CD4-positive, alpha-beta T cell treated with Interleukin-17A for 4 hours (primary cell): ENCODE measurements at places on chromosomes 7 and 10.

GRCh38 chr10:11712744-11713143, 29.4 kb upstream of the ECHDC3 start:
- no peak for DNase-seq

DNA sequence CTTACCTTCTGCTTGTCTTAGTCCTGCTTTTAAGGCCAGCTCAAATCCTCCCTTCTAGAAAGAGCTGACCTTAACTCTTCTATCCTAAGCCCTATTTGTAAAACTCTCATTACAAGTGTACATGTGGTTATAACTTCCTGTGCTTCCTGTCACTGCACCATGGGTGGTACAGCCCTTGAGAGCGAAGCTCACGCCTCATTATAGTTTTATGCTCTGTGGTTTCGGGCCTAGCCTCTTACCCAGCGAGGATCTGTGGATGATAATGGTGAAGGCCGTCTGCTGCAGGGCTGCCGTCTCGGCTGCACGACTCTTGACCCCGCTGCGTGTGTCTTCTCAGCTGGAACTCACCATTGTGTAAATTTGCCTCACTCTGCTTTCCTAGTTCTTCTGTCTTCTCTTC, 74.6 kb downstream of the CUL1 start:
- peak; percentile 56 for DNase-seq

GRCh38 chr7:28418311-28418710, 6.0 kb downstream of the CREB5 start:
- no peak for DNase-seq

- no peak for DNase-seq
Observed at GRCh38 chr7:97873606-97874005, 1.4 kb upstream of the ASNS start.

GRCh38 chr7:108135446-108136190, 5.5 kb upstream of the LAMB4 start:
- peak; percentile 17 for DNase-seq

DNA sequence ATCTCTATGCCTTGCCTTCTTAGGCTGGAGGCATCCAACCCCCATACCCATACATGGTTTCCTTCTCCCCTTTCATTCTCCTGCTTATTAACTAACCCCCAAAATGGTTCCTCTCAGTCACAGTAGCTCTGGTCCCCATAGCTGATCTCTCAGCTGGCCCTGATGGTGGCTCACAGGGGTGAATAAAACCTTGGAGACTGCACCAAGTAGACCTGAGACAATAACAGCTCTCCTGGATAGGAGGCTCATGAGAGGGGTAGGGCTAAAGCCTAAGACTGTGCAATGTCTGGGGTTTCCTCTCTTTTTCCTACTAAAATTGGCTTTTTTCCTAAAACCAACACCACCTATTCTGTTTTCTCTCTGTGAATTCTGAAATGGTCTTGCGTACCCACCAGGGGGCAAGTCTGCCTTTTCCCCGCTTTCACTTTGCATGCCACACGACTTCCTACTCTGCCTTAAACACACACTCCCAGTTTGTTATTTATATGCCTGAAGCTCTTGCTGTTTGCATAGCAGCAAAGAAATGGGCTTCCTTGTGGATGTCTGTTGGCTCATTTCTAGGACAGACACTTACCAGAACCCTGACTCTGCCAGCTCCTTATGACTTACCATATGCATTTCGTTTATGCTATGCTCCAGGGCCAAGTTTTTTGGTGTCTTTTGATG, 18.4 kb upstream of the PON1 start:
- DNase-seq, result no peak

DNA sequence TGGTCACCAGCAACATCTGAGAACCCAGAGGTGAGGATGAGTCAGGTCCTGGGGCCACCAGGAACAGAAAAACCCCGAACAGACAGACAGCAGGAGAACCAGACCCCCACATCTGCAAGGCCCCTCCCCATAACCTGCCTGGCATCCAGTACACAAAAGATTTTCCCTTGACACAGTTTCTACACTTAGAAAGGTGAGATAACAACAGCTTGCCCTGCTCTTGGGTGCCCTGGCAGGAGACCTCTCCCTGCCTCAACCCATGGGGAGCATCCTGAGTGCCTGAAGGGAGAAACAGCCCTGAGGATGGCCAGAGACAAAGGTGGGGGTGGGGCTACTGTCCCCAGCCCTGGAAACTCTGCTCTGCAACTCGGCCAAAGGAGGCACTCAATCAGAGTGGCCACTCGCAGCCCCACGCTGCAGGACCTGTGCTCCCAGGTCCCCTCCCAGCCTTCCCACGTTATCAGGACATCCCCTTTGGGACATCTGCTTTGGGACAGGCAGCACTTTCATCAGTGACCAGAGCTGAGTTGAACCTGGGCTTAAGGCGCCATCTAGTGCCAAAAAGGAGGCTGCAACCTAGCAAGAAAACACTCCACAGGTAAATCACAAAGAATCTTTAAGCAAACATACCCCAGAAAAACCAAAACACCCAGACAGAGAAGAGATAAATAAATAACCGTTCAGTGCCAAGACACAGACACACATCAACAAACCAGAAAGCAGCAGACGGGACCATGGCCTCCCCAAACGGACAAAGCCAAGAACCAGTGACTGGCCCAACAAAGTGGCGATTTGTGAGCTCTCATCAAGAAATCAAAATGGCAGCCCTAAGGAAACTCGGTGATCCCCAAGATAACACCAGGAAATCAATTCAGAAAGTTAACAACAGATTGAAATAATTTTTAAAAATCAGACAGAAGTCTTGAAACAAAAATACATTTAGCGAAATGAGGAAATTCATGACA, 233.7 kb downstream of the PTPRN2 start:
- DNase-seq, result no peak

DNA sequence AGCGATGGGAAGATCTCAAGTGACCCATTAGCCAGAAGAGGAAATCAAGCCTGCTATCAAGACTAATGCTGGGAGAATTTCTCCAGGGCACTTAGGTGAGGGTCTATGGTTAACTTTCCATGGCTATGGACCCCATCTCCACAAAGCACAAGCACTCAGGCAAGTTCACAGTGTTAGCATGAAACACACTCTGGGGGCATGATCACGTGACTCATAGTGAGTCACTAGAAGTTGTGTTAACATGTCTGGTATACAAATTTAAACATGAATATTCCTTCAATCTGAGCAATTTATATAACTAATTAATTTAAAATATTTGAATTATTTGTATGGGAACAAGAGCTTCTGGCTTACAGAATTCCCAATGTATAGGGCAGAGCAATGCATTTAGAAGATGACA, 131.8 kb downstream of the FAM204A start:
- no peak for DNase-seq

DNA sequence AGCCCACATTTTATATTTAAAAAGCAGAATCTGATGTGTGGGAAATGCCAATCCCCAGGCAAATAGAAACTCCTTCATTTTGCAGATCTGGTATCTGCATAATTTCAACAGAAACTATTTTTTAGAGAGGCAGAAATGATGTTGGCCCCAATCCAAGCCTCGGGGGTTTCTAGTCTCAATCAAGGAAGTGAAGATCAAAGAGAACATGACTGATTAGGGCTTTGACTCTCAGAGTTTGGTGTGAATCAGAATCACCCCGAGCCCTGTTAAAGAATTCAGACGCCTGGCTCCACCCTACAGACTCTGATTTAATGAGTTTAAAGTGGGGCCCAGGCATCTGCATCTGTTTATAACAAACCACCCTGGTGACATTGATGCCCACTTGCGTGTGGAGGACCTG, 36.7 kb upstream of the UBE2H start:
- peak; percentile 63 for DNase-seq

- no peak for DNase-seq
Observed at GRCh38 chr7:155918720-155919390, 106.6 kb upstream of the SHH start.

- DNase-seq, result no peak
Observed at GRCh38 chr10:29257106-29257783, 31.6 kb upstream of the LYZL1 start.

- DNase-seq, result no peak
Observed at GRCh38 chr7:138079137-138079536, 2.9 kb downstream of the AKR1D1 start.

- DNase-seq, result no peak
Observed at GRCh38 chr10:26962835-26963234, 102.1 kb upstream of the ABI1 start.

- DNase-seq, result no peak
Observed at GRCh38 chr10:47077941-47078340, 166.7 kb downstream of the PTPN20 start.

DNA sequence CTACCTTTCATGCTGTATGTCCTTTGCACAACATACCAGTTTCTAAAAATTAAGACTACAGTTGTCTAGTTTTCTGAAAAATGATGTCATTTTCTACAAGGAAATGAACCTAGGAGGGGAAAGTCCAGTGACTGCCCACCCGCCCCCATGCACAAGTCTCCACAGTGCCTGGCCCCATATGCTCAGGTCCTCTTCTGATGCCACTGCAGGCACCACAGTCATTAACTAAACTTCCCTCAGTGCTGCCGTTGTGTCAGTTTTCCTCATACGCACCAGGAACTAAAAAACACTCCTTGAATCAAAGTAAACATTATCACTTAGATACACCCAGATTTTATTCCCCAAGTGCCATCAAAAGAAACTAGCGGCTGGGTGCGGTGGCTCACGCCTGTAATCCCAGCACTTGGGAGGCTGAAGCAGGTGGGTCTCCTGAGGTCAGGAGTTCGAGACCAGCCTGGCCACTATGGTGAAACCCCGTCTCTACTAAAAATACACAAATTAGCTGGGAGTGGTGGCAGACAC, 6.9 kb upstream of the TNS3 start:
- DNase-seq, result no peak

- DNase-seq, result peak; percentile 40
Observed at GRCh38 chr10:29635711-29636144, 957 bp upstream of the SVIL start.

DNA sequence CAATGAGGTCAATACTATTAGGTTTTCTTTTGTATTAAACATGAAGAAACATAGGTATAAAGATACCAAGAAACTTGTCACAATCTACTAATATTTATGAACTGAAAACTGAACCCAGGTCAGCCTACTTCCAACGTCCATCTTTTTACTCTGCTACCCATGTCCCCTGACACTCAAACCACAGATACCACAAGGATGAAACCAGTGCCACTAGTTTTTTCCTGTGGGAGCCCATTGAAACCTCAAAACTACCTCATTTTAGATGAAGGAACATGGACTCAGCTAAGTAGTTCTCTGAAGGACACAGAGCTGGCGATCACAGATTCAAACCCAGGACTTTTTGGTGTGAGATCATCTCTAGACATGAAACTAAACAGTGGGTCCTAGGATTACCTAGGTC, 6.8 kb downstream of the TET1 start:
- no peak for DNase-seq

DNA sequence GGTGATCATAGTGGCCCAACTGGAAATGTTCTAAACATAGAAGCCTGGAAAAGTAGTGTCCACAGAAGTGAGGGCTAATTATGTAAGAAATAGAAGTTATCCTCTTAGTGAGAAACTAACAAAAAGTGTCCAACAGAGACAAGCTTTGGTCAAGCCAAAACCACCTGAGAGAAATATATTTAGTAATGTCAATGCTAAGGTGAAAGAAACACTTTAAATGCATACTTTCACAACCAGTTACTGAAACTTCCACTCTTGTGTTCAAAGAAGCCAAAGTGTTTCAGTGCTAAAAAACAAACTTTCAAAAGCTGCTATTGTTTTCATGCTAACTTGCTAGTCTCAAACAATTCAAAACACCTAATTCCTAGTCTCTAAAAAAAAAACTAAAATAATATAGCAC, 18.1 kb downstream of the RAB11FIP2 start:
- DNase-seq, result no peak

DNA sequence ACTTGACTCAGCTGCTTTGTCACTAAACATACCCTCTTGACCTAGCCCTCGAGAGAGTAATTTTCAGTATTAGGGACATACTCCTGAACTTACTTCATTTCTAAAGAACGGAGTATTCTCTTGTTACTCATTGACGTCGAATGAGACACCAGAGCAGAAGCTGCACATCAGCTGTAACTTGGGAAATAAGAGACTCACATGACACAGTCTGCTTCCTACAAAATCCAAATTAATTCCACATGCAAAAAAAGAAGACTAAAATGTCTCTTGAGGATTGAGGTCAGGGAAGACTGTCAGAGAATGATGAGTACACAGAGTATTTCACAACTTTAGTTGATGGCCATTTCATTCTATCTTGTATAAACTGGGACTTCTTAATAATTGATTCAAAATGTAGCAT, 114.7 kb upstream of the EGFR start:
- DNase-seq, result no peak

DNA sequence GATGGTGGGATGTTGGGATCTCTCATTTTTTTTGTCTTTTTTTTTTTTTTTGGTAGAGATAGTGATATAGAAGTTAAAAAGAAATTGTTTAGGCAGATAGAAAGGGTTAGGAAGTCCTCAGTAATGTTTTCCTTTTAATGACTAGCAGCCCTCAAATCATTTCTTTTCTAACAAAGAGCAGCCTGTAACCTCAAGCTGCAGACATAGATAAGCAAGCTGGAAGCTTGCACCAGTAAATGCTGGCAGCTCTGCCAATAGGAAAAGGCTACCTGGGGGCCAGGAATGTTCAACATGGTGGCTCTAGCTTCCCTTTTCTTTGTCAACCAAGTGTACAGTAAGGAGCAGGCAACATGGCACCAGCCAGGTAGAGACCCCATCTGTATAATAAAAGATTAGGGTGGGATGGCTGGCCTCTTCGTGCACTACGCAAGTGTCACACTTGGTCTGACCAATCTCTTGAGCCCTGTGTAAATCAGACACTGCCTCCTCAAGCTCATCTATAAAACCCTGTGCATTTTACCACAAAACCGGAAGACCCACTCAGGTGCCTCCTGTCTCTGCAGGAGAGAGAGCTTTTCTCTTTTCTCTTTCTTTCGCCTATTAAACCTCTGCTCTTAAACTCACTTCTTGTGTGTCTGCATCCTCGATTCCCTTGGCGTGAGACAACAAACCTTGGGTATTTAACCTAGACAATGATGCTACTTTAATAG, 212.9 kb downstream of the SNX10 start:
- no peak for DNase-seq

DNA sequence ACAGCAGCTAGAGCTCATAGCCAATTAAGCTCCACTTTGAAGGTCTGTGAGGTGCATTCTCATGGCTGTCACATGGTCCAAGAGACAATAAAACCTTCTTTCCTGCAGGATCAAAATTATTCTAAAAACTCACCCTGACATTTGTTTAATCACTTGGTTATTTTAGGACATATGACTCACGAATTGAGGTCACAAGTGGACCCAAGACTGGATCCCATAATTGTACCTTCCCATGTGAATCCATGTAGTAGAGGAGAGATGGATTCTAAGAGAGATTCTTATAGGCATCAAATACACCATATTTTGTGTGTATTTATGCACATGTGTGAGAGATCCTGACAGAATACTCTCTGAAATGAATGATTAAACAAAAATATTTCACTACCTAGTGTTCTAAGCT, 18.1 kb downstream of the POLR1F start:
- DNase-seq, result no peak

GRCh38 chr7:85392326-85392725, 205.5 kb upstream of the SEMA3D start:
- no peak for DNase-seq

- DNase-seq, result no peak
Observed at GRCh38 chr10:528173-529165, 161.0 kb downstream of the DIP2C start.

- peak; percentile 36 for DNase-seq
Observed at GRCh38 chr7:121442845-121443244, 46.7 kb upstream of the FAM3C start.

GRCh38 chr7:738723-739454, 11.8 kb upstream of the PRKAR1B start:
- DNase-seq, result no peak
